Stimulated activated CD4-positive, alpha-beta T cell treated with anti-CD3 and anti-CD28 coated beads, TNF-alpha, amount 100 ng/mL, for 48 hours (primary cell): ENCODE measurements at places on chromosomes 13 and 19.

DNA sequence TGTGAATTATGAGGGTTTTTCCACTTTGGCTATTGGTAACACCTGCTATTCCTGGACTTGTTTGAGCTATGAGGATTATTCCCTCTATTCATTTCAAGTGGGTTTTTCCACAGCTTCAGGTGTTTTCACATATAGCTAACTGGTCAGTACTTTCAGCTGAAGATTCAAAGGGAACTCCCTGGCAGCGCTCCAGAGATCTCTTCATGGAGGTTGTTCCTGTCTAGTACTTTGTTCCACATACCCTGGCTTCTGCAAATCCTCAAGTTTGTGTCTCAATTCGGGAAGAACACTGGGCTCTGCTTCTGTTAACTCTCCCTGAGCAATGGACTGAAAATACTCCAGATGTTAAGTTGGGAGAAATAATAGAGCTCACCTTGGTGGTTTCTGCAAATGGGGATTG is 5.6 kb upstream of the ZNF607 start:
- DNase-seq = no peak

GRCh38 chr13:28505543-28506135 is 10.7 kb upstream of the FLT1 start:
- DNase-seq = no peak

- no peak for DNase-seq
Measured at GRCh38 chr19:46241626-46242025, 12.1 kb downstream of the IGFL1 start.

DNA sequence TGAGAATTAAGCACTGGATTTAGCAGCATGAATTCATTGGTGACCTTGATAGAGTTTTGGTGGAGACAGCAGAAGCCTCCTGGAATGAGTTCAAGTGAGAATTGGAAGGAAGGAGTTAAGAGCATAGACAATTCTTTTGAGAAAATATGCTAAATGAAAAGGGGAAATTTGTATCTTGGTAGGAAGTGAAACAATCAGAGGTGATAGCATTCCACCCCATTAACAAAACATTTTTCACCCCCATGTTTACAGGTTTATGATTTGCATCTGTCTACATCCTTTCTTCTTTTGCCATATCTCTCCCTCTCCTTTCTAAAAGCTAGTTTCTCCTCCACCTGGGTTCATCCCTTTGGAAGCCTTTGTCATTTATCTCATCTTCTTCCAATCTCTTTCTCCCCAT is 27.5 kb downstream of the LNX2 start:
- DNase-seq = no peak

- DNase-seq = no peak
Measured at GRCh38 chr13:99339736-99340397, 32.7 kb upstream of the GPR183 start.

GRCh38 chr19:34482380-34483250 is 1.1 kb downstream of the WTIP start:
- no peak for DNase-seq

- DNase-seq = no peak
Measured at GRCh38 chr13:99746637-99747402, 224.7 kb downstream of the ZIC5 start.

DNA sequence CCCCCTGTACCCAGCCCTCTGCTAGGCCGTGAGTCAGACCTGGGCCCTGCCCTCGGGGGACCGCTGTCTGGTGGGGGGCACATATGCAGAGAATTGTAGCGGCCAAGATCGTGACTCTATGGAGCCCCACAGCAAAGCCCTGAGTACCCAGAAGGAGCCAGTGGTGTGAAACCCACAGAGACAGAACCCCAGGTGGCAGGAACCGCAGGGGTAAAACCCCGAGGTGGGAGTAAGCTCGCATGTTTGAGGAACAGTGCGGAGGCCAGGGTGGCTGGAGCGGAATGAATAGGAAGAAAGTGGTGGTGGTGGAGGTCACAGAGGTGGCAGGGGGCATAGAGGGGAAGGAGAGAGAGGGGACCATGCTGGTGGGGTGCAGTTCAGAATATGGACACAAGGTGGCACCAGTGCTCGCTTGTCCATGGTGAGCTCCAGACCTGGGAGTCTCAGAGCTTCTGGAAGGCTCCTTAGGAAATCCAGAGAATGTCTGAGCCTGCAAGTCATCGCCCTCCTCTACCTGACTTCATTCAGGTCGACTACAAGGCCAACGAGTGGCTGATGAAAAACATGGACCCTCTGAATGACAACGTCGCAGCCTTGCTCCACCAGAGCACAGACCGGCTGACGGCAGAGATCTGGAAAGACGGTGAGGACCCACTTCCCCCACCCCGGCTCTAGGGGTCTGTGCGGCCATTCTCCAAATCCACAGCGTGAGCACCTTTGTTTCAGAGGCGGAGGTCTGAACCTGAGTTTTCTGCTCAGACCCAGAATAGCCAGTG is 48.9 kb downstream of the MYH14 start:
- DNase-seq = peak; percentile 23

DNA sequence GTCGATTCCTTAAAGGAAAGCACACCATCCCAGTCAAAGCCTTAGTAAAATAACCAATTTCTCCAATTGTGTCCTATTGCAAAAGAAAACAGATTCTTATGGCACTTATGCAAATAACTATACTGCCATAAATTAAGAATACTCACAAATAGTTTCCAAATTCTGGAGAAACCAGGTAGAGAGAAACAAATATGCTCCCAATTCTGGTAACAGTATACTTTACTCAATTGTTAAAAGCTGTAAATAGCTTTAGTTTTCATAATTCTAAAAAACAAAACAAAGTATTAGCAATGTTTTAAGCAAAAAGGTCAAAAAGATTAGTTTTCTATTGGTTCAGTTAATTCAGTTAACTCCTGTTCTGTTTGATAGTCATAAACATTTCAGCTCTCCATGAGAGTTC is 18.2 kb upstream of the UBAC2 start:
- no peak for DNase-seq

- DNase-seq = peak; percentile 43
Measured at GRCh38 chr13:24709186-24709913, 29.1 kb downstream of the ATP12A start.

- DNase-seq = no peak
Measured at GRCh38 chr13:78841358-78841963, 182.5 kb upstream of the OBI1 start.

- DNase-seq = peak; percentile 73
Measured at GRCh38 chr19:9586764-9587163, 2.5 kb upstream of the ZNF121 start.

DNA sequence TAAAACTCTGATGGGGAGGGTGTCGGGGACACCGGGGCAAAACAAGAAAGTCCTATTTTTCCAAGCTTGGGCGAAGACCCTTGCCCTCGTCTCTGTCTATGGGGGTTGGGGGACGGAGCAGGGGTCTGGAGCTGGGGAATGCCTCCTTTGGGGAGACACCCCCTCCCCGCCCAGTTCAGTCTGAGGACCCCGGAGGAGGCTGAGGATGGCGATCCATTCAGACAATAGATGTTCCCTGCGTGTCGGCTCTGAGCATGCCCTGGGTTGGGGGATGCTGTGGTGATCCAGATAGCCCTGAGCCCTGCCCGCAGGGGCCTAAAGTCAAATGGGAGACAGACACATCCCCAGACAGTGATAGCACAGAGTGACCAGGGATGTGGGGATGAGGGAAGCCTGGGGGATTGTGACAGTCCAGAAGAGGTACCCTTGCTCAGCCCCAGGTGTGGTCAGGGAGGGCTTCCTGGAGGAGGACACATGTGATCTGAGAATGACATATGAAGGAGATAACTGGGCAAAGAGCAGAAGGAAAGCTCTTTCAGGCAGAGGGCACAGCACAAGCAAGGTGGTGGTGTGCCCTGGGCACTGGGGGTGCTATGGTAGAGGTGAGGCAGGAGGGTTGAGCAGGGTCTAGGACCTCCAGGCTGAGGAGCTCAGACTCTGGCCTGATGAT is 9.1 kb downstream of the LRFN3 start:
- DNase-seq = no peak
